ENCODE measurements at places on chromosomes 3 and 15.
A peak's percentile ranks its signal among the peaks of the same experiment; 100 is the strongest.

DNA sequence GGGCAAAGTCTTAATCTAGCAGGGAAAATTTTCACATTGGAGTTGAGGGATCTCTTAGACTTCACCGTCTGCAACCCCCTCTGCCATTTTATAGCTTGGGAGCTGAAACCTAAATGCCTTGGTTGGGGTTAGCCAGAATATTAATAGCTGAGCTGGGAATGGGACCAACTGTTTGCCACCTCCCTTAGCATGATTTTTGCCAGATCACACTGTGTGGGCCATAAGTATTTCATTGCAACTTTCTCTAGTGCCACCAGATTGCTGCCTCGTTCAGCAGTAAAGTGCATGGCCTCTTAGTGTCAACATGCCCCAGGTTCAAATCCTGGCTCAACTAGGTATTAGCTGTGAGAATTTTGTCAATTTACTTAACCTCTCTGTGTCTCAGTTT lies 55.9 kb upstream of the ABHD17C start:
- DNase-seq: no peak

GRCh38 chr3:19539518-19540392 lies 391.4 kb downstream of the KCNH8 start:
- no peak for DNase-seq

- no peak for DNase-seq
Measured at GRCh38 chr3:110946810-110947209, 124.8 kb upstream of the NECTIN3 start.

- DNase-seq: no peak
Measured at GRCh38 chr3:177713928-177714900, 516.9 kb upstream of the TBL1XR1 start.

DNA sequence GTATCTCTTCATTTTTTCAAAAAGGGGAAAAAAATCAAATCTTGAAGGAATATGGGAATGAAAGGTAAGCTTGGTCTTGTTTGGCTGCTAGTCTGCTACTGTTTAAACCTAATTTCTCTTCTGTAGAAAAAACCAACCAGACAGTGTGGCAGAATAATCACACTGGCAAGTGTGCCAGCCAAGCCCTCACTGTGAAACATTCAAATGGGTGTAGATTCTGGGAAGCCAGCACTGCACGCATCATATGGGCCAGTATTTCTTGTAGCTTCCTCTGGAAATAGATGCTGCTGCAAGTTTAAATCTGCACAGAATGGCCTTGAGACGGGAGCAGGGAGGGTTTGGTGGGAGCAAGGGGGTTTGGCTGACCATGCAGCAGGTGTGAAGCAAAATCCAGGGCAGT lies 62.1 kb downstream of the POMGNT2 start:
- DNase-seq: no peak

DNA sequence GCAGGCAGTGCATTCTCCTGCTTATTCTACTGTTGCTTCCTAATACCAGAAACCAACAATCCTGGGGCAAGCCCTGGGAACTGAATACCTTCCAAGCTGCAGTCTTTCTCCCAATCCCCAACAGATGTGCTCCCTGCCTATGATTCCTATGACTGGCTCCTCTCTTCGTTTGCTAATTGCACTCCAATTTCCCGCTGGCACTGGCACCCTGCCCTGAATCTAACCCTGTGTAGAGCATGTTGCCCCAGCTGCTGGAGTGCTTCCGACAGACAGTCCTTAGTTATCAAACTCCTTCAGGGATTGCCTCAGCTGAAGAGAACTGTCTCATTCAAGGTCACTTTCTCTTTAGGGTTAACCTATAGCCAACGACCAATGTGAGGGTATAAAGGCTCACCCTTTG lies 214.1 kb downstream of the NECTIN3 start:
- DNase-seq: no peak

GRCh38 chr3:188214442-188214841 lies 60.5 kb downstream of the LPP start:
- no peak for DNase-seq

DNA sequence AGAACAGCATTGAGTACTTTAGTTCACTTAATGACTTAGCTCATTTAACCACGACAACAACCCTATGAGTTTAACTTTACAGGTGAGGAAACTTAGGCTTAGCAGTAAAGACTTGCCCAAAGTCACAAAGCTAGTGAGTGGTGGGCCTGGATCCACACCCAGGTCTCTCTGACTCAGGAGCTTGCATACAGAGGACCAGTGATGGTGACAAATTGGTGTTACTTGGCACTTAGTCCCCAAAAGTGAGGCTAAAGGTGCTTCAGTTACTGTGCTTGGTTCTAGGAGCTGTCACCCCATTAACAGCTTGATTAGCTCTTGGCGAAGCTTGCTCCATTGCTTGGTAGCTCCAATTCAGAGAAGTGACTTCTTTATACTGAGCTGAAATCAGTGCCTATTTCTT lies 6.1 kb downstream of the CELF6 start:
- DNase-seq: no peak

GRCh38 chr3:188052169-188053035 lies 101.6 kb upstream of the LPP start:
- DNase-seq: peak; percentile 97

DNA sequence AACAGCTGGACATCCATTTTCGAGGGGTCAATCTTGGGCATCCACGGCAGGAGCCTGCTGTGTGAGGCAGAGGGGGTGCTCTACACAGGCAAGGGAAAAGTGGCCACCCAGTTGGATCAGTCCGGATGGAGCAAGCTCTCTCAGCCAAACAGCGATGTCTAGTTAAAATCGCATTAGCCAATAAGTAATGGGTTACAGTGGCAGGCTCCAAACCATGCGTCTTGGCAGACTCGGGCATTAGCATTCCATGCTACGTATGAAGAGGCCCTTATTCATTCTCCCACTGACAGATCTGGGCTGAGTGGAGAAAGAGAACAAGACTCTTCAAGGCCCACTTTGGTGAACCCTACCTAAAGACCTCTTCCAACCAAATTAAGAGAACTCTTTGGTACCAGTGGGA lies 49.3 kb downstream of the CCNB2 start:
- DNase-seq: no peak

GRCh38 chr15:40906991-40907802 lies 12.9 kb downstream of the VPS18 start:
- no peak for DNase-seq

DNA sequence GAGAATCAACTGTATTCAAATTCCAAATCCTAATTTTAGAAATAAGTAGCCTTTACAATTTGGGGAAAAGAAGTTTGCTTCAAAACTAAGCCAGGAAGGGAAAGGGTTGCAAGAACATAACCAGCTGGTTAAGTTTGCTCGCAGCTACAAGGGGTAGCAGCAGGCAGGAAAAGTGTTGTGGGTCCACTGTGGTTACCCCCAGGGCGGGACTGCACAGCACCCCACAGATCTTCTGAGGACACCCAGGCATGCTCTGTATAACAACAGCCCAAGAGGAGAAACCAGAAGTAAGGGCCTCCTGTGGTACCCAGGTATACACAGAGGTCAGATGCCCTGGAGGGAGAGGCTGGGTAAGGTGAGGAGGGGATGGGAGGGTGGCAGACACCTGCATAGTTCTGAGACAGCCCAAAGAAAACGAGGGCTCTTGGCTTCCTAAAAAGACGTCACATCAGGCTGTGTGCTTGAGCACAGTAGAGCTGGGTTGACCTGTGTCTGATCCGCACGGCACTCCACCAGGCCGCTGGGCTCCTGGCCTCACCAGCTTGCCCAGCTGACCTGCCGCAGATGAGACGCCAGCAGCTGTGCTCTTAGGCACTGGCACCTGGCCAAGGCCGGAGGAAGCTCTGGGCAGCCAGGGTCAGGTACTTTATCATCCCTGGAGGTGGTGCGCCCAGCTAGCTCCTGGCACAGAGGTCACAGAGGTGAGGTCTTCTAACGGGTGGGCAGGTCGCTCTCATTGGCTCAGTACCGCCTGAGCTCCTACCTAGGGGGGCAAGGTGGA lies 81.8 kb upstream of the SNRPA1 start:
- no peak for DNase-seq

DNA sequence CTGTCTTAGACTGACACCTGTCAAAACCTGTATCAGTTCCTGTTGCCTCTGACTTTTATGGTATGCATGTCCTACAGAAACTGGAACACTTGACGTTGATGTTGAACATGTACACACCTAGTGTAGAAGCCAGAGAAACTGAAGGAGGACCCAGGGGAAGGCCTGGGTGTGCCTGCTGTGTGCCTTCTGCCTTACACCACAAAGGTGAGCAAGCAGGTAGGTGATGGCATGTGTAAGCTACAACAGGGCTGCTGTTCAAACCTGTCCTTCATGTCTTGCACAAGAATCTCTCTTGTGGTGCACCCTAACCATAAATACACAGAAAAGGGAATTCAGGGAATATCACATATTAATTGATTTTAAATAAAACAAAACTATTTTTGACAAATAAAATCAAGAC lies 13.6 kb upstream of the AQP9 start:
- no peak for DNase-seq

DNA sequence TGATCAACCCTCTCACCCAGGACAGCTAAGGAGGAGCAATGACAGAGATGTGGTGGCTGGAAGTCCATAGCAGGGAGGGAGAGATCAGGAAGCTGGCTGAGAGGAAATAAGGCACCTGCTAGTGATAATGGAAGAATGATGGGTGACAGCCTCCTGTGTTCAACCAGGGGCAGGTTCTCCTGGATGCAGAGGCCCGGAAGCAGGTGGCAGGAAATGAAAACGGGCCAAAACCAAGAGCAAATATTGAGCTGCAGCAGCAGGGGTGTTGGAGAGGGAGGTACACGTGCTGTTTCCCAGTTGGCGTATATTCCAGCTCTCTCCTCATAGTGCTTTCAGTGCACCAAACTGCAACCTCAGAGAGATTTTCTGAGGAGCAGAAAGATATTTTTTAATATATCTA lies 213.4 kb upstream of the TBL1XR1 start:
- no peak for DNase-seq

- DNase-seq: peak; percentile 29
Measured at GRCh38 chr15:89368566-89369223, 34.1 kb upstream of the POLG start.

DNA sequence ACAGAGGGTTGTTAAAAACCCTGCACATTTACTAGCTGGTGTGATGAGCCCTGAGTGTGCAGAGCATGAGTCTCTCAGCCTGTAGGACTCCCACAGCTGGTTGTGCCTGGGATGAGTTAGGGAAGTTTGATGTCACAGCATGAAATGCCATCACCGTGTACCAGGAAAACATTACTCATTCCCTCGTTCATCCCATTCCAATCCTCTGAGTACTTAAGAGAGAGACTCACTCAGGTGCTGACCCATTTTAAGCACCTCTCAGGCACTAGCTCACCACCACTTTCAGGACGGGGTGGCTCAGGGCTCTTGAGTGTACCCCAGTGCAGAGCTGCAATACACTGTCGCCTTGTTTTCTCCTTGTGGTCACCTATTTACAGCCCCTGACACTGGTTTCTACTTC lies 18.7 kb downstream of the MGLL start:
- no peak for DNase-seq

DNA sequence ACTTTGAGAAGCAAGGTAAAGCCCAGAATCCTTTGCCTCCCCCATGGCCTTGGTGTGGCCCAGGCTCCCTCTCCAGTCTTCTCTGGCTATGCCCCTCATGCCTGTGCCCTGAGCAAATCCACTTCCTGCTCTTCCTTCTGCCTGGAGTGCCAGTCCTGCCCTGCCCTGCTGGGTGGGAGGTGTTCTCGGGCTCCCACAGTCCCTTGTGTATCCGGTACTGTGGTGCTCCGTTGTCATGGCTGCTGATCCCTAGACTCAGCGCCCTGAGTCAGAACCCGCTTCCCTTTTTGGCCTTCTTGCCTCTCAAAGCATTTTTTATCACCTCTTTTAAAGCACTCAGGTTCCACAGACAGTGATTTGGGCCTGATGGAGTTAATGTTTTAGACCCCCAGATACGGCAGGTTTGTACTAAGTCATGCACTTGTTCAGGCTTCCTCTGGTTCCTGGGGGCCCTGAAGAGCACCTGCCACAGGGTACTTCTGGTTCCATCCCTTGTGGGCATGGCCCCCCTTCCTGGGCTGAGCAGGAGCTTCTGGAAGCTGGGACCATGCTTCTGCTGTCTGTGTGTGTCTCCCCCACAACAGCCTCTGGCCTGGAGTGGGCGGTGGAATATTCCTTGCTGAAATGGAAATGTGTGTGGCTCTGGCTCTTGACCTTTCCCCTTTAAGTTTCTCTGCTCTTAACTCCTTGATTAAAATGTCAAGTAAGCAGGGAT lies 29.6 kb upstream of the ADAMTS7 start:
- no peak for DNase-seq

GRCh38 chr15:25989327-25989726 lies 126.2 kb upstream of the ATP10A start:
- no peak for DNase-seq

GRCh38 chr3:11080492-11080891 lies 73.8 kb upstream of the HRH1 start:
- DNase-seq: no peak

- no peak for DNase-seq
Measured at GRCh38 chr3:157741607-157742006, 238.4 kb upstream of the VEPH1 start.

GRCh38 chr3:74273091-74273490 lies 341.4 kb downstream of the CNTN3 start:
- DNase-seq: peak; percentile 4

DNA sequence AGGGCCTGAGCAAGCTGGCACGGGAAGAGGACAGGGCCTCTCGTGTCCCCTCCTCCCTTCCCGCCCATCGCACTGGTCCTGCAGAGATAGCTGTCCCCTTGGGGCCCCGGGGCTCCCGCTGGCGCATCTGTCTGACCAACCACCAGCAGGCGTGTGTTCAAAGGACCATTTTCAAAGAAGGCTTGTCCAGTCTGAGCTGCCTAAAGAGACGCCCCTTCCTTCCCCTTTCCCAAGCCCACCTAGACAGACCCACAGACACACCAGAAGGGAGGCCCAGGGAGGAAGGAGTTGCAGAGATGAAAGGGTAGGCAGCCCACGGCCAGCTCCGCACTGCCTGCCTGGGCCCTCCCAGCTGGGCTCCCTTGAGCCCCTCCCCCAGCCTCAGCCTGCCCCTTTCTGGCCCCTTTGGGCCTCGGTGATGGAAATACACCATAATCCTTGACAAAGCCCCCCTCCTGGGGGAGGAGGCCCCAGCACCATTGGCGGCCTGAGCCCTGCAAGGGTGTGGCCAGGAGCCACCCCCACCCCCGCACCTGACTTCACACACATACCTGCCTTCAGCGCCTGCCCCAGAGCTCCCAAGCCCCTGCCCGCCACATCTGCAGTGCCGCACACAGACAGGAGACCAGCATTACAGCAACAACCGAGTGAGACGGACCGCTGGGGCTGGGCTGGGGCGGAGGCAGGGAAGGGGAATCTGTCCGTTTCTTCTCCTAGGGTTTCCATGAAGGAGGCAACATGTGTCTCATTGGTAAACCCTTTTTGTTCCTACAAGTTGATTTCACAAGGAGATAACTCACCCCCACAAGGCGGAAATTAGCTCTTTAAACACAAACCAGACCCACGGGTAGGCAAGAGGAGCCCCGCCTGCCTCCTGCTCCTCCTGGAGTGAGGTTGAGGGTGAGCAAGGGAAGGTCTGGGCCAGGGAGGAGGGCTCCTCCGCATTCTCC lies at the start of gene STRA6:
TSS of gene STRA6 (minus strand) at position 336 of the 950 bp plus-strand sequence. CDS start 520 bp downstream, outside the sequence.
- DNase-seq: no peak

- DNase-seq: no peak
Measured at GRCh38 chr3:114307832-114308231, 14.0 kb downstream of the TIGIT start.

DNA sequence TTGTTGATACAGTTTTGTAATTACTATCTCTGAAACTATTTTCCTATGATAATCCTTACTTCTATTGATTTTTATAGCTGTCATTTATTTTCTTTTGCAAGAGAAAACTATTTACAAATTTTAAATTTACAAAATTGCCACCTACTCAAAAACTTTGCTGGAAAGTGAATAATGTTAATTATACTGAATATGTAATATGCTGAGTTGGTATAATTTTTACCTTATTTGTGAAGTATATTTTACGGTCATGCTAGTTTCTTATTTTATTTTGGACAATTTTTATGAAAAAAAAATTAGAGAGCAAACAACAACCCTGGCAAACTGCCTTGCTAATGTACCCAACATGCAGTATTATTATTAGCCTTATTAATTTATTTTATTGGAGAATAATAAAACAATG lies 2.9 kb downstream of the KCNH8 start:
- DNase-seq: no peak

Measured in hypothalamus (tissue), 51 donors.